ENCODE measurements at places on chromosomes 16 and 17.
A peak's percentile ranks its signal among the peaks of the same experiment; 100 is the strongest.

GRCh38 chr17:35127751-35128514 lies 6.5 kb downstream of the FNDC8 start:
- DNase-seq = no peak

DNA sequence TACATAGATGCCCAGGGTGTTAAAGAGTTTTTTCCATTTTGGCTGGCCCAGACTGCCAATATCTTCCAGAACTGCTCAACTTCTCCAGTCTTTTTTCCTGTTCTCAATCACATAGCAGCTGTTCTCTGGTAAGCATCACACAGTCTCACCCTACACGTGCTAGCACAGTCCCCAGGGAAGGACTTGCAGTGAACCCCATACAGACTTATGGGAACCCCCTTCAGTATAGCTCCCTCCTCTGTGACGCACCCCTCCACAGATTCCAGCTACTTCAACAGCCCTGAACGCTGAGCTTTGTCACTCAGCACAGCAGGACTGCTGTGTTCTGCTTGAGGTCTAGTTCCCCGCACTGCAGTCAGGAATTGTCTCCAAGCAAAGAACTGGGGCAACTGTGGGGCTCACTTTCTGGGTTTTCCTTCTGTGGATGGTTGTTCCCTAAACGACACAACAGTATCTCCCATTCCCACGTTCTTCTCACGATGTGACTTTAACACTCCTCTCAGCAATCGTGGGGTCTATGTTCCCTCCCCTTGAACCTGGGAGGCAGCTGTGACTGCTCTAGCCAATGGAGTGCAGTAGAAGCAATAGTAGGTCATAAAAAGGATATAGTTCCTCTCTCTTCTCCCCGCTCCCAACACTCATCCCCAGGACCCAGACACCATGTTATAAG lies 3.6 kb downstream of the MMP28 start:
- no peak for DNase-seq

DNA sequence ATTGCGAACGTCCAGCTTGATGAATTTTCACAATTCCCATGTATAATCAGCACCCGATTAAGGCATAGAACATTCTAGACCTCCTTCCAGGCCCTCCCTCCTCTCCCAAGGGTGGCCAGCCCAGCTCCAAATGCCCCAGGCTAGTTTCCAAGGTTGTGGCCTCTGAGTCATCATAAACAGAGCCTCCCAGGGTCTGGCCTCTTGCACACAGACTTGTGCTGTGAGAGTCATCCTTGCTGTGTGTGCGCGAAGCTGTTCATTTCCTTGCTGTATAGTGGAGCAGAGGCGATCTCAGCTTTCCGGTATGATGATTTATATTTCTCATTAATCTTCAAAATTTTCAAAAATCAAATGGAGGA lies 20.5 kb upstream of the JPH3 start:
- peak; percentile 92 for DNase-seq

DNA sequence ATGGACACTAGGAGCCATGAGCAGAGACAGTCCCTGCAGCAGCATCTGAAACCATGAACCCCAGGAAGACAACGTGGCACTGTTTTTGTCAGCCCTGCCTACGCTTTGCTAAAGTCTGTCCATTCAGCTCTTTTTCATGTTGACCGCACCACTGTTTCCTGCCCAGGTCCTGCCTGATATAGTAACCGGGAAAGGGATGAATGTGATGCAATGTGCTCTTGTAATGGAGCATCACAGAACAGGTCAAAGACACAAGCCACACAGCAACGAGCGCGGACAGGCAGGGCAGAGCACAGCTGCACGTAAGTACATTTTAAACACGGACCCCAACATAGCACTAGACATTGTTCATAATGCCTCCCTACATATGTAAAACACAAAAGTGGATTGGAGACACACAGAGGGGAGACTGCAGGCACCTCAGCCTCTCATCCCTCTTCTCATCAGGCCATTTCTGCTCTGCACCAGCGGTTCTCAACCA lies 16.9 kb upstream of the TNFRSF13B start:
- no peak for DNase-seq

DNA sequence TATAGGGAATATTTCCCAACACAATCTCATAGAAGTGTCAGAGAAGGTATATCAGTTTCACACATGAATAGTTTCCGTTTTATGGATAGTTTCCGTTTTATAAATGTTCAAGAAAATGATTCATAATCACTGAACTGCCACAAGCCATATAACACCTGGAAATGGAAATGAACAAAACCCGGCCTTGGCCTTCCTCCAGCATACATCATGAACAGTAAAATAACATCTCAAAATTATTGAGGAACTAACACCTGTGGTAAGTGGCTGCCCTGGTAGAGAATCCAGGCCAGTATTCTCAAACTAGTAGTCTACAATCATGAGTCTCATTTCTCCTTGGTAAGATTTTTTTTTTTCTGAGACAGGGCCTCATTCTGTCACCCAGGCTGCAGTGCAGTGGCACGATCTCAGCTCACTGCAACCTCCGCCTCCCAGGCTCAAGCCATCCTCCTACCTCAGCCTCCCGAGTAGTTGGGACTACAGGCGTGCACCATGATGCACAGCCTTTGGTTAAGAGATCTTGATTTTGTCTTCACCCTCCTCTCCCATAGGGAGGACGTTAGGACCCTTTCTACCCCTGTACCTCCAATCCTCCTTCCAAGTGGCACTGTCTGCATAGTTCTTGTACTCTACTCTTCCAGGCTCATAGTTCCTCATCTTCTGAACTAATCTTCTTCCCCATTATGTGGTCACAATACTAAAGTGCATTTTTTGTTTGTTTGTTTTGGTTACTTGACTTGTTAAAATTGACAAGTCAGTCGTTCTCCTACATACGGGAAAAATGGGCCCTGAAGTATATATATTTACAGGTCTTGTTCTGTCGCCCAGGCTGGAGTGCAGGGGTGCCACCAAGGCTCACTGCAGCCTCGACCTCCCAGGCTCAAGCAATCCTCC lies 15.0 kb upstream of the RGS9 start:
- DNase-seq = no peak

DNA sequence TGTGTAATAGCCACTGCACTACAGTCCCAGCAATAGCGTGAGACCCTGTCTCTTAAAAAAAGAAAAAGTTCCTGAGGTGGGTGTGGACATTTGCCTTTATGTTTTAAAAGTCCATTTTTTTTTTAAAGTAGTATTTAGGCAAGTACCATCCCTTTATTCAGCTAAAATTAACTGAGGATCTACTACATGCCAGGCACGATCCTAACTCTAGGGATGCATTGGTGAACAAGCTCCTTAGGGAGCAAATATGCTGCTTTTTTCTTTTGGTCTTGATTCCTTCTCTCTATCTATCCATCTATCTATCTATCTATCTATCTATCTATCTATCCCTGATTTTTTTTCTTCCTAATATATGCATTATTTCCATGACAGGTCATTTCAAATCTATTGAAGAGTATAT lies 44.7 kb downstream of the CMTM3 start:
- no peak for DNase-seq

- peak; percentile 41 for DNase-seq
Observed at GRCh38 chr16:85613604-85614337, 649 bp downstream of the GSE1 start.

- peak; percentile 23 for DNase-seq
Observed at GRCh38 chr17:42472709-42473521, 14.2 kb downstream of the ATP6V0A1 start.

DNA sequence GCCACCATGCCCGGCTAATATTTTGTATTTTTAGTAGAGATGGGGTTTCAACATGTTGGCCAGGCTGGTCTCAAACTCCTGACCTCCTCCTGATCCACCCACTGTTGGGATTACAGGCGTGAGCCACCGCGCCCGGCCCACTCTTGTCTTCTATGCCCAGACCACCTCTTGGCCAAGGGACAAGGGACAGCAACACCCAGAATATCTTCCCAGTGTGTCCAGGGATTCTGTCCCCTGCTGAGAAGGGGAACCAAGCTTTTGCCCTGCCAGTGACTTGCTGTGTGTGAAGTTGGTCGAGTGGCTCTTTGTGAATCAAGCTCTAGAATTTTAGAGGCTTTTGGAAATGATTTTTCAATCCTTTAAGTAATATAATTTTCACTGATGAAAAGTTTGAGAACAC lies 1.7 kb upstream of the MPO start:
- DNase-seq = no peak

- DNase-seq = no peak
Observed at GRCh38 chr16:25692742-25693508, 1.2 kb downstream of the HS3ST4 start.

DNA sequence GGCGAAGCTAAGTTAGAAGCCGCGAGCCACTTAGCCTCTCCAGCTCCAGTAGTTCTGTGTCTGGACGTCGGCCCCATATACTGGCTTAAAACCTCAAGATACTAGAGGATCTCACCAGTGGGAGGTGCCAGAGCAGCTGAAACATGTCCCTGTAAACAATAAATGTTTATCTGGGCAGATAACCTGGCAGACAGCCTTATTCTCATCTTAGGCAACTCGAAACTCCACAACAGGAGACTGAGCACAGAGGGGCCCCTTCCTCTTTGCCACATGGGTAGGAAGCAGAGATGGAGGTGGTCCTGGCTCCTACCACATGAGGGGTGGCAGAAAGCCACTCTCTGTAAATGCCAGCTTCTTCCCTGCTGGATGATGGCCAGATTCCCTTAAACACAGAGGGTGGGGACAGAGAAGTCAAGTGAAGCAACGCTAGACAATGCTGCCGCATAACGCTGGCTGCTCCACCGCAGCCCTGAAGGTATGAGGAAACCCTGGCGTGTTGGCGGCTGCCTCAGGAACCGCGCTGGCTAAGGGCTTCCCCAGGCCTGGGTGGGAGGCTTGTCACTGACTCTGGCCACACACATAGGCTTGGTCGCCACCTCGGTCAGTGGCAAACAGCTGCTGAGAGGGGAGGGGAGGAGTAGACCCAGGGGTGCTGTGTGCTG lies 67.9 kb downstream of the HIC1 start:
- no peak for DNase-seq

GRCh38 chr17:57864273-57864672 lies 14.4 kb upstream of the MRPS23 start:
- no peak for DNase-seq

- DNase-seq = no peak
Observed at GRCh38 chr16:53084141-53084541, 29.4 kb downstream of the CHD9 start.

DNA sequence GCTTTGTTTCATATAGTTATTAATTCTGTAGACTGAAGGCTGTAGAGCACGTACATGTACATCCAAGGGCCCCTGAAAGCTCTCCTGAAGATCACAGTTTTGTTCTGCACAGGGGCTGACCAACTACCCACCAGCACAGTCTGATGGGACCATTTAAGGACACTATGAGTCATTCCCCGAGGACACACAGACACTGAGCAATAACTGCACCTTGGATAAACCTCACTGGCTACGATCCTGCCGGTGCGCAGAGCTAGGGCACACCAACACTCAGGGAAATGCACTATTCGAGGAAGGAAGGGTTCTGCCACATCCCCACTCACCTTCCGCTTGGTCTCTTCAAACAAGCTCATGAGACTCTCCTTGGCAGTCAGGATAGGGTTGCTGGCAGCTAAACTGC lies 20.3 kb downstream of the SMG6 start:
- DNase-seq = no peak

DNA sequence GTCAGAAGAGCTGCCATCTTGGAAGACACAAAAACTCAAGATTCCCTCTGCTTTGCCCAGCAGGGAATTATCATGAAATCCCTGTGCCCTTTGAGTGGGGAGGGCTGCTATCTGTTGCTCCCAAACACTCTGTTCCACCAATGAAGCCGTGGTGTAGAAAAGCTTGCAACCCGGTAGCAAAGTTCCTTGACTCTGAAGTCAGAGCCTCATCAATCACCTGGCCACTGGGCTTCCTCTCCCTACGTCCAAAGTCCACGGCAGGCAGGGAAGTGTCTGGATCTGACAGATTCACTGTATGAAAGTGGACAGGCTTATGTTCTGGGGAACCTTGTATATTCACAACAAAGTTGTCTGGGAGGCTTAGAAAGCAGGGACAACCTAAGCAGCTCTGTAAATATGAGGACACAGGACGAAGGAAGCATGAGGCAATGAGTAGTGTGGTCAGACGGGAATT lies 343.3 kb downstream of the SLC39A11 start:
- DNase-seq = no peak

DNA sequence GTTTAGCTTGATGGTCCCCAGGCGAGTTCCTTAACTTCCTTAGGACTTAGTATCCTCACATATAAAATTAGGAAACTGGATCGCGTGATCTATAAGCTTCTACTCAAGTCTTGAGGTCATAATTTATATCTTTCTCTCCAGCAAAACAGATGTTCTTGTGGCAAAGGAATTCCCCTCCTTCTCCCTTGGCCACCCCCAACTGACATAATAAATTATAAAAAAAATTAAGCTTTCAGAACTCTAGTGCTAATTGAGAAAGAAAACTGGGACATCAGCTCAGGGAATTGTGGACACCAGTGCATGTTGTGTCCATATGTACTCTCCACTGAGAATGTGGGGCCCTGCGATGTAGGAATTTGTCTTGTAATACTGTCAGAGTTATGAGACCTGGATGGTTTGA lies 13.5 kb downstream of the GNAO1 start:
- DNase-seq = no peak

DNA sequence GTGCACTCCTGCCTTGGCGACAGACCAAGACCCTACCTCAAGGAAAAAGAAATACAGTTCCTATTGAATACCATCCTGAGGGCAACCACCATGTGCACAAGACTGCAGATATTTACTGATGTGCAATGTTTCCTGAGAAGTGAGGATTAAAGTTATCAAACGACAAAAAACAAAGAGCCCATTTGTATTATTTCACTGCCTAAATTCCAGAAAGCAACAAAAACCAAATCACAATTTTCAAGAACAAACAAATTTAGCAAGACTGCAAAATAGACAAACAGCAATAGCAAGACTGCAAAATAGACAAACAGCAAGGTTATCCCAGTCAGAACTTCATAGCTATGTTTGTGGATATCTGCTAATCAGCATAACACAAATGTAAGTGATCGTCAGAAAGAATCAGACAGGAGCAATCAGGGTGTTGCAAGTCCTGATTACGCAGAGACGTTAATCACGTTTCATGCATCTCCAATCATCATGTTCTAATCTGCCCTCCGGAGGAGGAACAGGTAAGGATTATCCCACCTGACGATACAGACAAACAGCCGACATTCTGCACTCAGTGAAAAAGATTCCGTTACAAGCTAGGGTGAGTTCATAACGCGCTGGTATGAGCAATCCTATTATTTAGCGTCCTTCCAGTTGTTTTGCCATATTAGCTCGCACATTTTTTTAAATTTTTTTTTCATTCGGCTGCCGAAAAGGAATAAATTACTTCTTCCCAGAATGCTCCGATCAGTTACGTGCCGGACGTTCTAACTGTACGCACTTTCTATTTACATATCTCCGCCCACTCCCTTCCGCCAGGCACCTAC lies 2.9 kb downstream of the TMEM107 start:
- peak; percentile 98 for DNase-seq

- no peak for DNase-seq
Observed at GRCh38 chr17:37766971-37767370, 22.1 kb upstream of the HNF1B start.

DNA sequence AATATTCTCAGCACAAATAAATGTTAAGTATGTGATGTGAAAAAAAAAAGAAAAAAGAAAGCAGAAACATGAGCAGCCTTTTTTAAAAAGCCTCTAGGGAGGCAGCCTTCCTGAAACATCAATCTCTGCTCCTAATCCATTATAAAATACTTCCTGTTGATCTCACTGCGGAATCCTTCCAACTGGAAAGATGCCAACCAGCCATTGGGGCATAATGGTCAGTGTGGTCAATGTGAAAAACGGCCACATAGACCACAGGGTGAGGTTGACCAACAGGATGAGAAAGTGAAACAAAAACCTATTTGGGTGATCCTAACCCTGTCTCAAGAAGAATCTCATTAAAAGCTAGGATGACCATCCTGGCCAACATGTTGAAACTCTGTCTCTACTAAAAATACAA lies 26.1 kb upstream of the ABCA8 start:
- DNase-seq = peak; percentile 61

GRCh38 chr16:106623-107324 lies 28.7 kb downstream of the MPG start:
- DNase-seq = peak; percentile 57

Measured in RCC 7860 (cell line).